Right renal cortex interstitium (tissue), 3 donors: ENCODE measurements at places on chromosomes 2 and 18.

DNA sequence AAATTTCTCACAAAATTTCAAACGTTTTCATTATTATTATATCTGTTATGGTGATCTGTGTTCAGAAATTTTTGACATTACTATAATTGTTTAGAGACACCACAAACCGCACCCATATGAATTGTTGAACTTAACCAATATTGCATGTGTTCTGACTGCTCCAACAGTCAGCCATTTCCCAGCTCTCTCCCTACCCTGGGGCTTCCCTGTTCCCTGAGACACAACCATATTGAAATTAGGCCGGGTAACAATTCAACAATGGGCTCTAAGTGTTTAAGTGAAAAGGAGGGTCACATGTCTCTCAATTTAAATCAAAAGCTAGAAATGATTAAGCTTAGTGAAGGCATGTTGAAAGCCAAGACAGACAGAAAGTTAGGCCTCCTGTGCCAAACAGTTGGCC is 424.0 kb downstream of the DSC3 start:
- no peak for DNase-seq

- DNase-seq = no peak
Observed at GRCh38 chr18:48727681-48728080, 188.8 kb downstream of the CTIF start.

GRCh38 chr2:39665811-39666490 is at the start of gene TMEM178A:
TSS of gene TMEM178A (plus strand) at chr2:39665917. CDS start at chr2:39665975, 58 bp downstream.
- DNase-seq = no peak

DNA sequence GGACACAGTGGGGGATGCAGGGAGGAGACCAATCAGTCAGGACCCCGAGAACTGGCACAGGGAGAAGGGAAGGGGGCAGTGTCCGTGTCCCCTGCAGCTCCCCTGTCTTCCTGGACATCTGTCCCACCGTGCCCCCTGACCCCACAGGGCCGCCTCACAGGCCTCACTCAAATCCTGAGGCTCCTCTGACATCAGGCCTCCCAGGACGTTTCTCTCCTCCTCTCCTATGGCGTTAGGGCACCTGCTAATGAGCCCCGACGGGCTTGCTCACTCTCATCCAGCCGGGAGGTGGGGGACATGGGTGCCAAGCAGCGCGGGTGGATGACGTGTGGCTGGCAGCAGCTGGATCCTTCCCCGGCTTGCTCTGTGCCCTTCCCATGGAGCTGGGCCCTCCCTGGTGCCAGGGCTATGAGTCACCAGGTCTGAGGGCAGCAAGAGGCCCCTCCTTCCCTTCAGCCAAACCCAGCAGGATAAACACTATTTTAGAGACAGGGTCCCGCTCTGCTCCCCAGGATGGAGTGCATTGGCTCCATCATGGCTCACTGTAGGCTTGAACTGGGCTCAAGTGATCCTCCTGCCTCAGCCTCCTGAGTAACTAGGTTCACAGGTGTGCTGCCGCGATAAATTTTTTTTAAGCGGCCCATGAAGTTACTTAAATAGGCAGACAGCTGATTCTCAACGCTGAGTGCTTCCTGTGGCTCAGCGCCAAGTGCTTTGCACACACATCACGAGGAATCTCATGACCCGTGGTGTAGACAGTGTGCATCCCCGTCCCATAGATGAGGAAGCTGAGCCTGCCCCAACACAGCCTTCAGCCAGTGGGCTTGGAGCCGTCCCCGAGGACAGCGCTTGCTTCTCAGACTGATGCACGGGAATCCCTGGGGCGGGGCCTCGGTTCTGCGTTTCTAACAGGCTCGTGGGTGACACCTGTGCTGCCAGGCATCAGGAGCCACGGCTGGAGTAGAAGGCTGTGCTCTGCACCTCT is 64.5 kb upstream of the HDAC4 start:
- DNase-seq = no peak

DNA sequence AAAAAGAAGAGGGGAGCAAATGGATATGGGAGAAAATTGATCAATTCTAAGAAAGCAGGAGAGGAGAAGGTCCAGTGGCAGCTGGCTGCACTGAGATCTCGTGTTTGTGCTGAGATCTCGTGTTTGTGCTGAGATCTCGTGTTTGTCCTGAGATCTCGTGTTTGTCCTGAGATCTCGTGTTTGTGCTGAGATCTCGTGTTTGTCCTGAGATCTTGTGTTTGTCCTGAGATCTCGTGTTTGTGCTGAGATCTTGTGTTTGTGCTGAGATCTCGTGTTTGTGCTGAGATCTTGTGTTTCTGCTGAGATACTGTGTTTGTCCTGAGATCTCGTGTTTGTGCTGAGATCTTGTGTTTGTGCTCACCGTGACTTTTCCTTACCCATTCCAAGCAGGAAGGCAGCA is 254.4 kb downstream of the BCL2 start:
- no peak for DNase-seq

DNA sequence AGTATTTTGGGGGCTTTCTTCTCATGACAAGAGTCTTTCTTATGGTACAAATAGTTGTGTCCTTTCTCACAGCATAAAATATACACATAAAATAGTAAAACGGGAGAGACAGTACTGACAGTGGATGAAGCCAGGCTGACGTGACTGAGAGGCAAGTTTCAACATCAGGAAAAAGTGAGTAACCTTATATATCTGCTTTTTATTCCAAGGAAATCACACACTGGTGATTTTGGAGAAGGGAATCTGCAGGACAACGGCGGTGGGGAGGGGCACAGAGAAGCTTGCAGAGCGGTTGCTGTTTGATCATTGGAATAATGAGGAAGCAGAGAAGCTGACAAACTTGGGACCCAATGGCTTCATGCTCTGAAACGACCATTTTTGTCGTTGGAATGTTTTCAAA is 130.6 kb upstream of the ZNF236 start:
- DNase-seq = no peak

DNA sequence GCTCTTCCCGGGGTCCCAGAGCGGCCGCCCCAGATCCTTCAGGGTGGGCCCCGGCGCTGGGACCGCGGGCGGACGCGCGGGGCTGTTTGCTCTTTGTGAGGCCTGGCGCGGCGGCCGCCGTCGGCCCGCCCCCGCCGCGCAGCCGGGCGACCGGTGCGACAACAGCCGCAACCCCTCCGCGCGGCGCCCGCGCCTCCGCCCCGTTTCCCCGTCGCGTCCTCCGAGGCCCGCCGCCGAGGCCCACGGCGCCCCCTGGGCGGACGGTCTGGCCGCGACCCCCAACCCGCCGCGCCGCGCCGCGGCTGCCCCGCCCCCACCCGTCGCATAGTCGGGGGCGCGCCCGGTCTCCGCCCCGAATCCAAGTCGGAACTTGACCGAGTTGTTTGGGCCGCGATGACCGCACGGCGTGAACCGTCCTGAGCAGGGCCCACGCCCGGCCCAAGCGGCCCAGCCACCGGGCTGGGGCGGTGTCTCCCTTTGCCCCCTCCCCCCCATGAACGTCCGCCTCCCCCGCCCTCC is 448 bp downstream of the YPEL5 start:
- DNase-seq = no peak

GRCh38 chr2:10197697-10198076 is 75.1 kb downstream of the RRM2 start:
- DNase-seq = no peak

DNA sequence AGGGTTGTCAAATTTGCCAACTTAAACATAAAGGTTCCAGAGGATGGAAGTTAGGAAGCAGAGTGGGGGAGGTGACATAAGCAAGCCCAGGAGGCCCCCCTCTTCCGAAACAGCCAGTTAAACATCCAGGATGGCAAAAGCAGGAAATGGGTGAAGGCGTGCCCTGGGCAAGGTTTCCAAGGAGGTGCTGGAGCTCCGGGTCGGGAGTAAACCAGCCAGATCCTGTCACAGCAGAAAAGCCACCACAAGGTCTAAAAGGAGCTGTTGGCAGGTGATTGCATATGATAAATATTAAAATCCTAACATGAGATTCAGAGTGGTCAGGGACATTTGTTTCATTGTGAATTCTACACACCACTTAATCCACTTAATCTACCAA is 572.2 kb upstream of the SALL3 start:
- DNase-seq = peak; percentile 23

- no peak for DNase-seq
Observed at GRCh38 chr18:9743200-9744016, 35.3 kb downstream of the RAB31 start.

- no peak for DNase-seq
Observed at GRCh38 chr2:238320648-238321281, 447 bp downstream of the TRAF3IP1 start.

GRCh38 chr2:45683292-45683691 is 31.8 kb downstream of the PRKCE start:
- DNase-seq = no peak

GRCh38 chr2:72889991-72890390 is 2.8 kb downstream of the SPR start:
- no peak for DNase-seq

GRCh38 chr2:144796936-144797335 is 277.0 kb upstream of the ZEB2 start:
- DNase-seq = peak; percentile 53

- DNase-seq = no peak
Observed at GRCh38 chr18:32290810-32291209, 101.0 kb downstream of the MEP1B start.

DNA sequence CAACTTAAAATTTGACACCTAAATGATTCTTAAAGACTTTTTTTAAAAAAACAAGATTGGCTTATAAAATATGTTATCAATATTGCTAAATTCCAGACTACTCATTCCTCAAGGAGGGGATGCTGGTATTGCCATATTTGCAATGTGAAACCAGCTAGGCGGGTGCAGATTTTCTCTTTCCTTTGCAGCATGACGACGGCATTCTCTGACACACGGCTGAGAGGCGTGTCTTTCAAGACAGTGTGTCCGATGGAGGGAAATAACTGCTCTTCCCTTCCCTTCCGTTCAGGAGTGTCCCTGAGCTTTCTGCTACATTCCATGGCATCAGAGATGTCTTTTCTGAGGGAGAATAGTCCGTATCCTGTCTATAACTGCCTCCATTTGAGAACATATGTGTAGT is 38.2 kb upstream of the CNGA3 start:
- DNase-seq = no peak

DNA sequence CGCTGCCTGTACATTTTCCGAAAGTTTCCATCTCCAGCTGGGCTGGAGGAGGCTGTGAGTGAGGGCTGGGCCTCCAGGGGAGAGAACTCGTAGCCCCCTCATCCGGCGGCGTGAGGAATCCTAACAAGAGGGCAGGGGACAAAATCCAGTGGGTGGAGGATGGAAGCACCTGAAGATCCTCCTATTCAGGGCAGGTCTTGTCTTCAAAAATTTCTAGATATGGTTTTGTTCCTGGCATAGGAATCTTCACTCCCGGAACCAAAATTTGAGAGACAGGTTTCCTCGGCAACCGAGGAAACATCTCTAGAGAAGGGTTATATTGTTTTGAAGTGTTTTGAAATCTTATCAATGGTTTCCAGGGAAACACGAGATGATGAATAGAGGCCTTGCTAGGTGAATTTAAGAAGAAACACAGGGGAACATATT is 136.7 kb downstream of the SH3BP4 start:
- DNase-seq = no peak

DNA sequence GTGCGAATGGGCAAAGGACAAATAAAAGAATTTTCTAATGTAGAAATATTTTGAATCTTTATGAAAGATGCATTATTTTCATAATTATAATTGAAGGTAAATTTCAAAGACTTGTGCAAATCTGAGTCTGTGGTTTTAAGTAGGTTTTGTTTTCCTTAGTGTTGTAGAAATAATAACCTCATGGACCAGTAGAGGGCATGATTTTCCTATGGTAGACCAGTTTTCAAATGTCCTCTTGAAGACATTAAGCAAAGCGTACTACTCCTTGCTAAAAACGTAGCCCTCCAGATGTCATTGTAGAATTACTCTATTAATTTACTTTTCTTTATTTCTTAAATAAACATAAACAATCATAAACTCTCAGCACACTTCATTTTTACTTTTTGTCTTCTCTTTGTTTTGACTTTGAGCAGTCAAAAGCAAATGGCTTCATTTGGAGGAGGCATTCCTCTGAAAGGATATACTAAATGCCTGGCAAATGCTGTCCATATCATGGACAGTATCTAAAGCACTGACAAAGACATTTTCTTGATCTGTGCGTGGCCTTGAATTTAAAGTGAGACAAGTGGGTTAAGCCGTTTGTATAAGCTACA is 85.8 kb upstream of the FAM237A start:
- DNase-seq = no peak

GRCh38 chr2:224022486-224022885 is 16.6 kb downstream of the SERPINE2 start:
- no peak for DNase-seq

- DNase-seq = no peak
Observed at GRCh38 chr2:172364261-172364660, 63.1 kb upstream of the ITGA6 start.

DNA sequence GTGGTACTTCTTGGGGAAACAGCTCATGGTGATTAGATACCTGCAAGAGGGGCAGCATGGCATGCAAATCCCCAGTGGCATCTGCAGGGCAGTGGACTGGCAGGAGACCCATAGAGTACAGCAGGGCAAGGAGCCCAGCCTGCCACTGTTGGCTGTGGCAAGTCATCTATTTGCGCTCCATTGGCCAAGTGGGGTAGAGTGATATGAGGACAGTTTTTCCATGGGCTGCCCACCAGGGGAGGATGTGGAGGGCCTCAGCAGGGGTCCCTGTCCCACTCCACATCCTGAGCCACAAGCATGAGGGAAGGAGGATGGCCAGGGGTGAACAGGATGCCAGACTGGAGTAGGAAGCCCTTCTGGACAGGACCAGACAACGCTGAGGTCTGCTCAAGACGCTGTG is 50.9 kb upstream of the OTOF start:
- DNase-seq = no peak

GRCh38 chr18:51029378-51029693 is 677 bp upstream of the SMAD4 start:
- no peak for DNase-seq

DNA sequence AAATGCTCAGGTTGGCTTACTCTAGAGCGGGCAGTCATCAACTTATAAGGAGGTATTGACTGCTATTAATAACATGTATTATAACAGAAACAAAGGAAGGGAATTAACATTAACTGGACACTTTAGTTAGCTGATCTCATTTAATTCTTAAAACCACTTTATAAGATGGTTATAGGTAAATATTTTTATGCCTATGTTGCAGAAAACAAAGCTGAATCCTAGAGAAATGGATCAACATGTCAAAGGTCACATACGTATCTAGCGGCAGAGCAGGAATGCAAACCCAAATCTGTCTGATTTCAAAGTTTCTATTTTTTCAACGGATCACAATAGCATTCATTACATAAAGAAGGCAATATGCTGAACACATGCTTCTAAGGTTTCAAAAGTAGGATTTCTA is 200.0 kb downstream of the PDE1A start:
- no peak for DNase-seq

GRCh38 chr2:43727634-43728014 is 46.2 kb upstream of the DYNC2LI1 start:
- DNase-seq = no peak

- DNase-seq = no peak
Observed at GRCh38 chr18:6776188-6776587, 46.7 kb downstream of the ARHGAP28 start.

DNA sequence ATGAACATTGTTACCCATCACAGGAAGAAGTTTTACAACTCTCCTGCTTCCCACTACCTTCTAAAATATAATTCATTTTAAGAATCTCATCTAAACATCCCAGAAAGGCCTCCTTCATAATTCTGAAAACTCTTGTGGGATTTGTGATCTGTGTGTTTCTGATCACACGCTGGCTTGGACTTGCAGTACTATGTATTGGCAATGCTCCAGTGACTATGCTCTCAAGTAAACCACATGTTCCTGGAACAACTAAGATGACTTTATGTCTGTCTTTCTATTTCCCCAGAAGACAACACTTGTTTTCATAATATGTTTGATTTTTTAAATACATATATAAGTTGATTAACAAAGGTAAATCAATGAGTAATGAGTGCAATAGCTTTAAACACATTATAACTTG is 376.6 kb upstream of the NETO1 start:
- DNase-seq = no peak

- no peak for DNase-seq
Observed at GRCh38 chr18:55376387-55376786, 211.6 kb downstream of the TCF4 start.
